Activated CD4-positive, alpha-beta memory T cell treated with anti-CD3 and anti-CD28 coated beads for 36 hours (primary cell): ENCODE measurements at places on chromosomes 5 and 9.

DNA sequence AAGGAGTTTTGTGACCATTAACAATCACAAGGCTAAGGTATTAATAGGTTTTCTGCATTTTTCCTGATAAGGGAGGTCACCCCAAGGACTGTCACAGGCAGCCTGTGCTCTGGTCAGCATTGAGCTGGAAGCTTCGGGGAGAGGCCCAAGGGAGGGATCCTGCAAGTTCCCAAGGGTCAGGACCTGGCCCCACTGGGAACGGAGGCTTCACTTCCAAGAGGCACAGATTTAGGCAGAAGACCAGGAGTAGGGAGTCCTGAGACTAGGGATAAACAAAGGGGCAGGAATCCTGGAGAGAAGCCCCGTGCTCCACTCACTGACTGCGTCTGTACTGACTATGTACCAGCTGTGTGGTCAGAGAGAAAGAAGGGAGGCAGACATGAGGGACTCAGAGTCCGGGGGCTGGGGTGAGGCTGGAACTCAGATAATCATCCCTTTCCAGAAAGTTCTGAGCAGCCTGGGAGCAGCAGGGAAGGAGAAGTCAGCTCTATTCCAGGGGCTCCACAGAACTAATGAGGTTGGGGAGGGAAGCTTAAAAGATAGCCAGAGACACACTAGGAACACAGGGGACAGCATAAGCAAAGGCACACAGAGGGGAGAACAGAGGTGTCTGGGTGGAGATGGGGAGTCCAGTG, 37.8 kb downstream of the B4GALT1 start:
- H3K4me3 ChIP-seq, result no peak overlapping the region
- peak; percentile 5 for DNase-seq
- H3K4me1 ChIP-seq, result peaks cover 52% of the 10 kb centered on the region
- no peak overlapping the region for H3K27ac ChIP-seq
- H3K36me3 ChIP-seq, result peaks cover 57% of the 10 kb centered on the region

DNA sequence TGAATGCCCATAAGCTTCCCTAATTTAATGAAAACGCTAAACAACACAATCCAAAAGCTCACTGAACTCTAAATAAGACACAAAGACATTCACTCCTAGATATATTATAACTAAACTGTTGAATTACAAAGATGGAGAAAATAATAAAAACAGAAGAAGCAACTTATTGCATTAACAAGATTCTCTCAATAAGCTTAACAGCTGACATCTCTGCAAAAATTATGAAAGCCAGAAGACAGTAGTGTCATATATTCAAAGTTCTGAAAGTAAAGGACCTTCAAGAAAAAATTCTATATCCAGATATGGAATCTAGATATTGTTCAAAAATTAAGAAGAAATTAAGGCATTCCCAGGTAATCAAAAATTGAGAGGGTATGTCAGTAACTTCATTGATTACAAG, 957.8 kb upstream of the TYRP1 start:
- DNase-seq, result no peak
- no peak overlapping the region for H3K4me3 ChIP-seq
- no peaks in the 10 kb centered on the region for H3K4me1 ChIP-seq
- H3K36me3 ChIP-seq, result no peaks in the 10 kb centered on the region
- H3K27ac ChIP-seq, result no peak overlapping the region
- no peaks in the 10 kb centered on the region for H3K27me3 ChIP-seq

DNA sequence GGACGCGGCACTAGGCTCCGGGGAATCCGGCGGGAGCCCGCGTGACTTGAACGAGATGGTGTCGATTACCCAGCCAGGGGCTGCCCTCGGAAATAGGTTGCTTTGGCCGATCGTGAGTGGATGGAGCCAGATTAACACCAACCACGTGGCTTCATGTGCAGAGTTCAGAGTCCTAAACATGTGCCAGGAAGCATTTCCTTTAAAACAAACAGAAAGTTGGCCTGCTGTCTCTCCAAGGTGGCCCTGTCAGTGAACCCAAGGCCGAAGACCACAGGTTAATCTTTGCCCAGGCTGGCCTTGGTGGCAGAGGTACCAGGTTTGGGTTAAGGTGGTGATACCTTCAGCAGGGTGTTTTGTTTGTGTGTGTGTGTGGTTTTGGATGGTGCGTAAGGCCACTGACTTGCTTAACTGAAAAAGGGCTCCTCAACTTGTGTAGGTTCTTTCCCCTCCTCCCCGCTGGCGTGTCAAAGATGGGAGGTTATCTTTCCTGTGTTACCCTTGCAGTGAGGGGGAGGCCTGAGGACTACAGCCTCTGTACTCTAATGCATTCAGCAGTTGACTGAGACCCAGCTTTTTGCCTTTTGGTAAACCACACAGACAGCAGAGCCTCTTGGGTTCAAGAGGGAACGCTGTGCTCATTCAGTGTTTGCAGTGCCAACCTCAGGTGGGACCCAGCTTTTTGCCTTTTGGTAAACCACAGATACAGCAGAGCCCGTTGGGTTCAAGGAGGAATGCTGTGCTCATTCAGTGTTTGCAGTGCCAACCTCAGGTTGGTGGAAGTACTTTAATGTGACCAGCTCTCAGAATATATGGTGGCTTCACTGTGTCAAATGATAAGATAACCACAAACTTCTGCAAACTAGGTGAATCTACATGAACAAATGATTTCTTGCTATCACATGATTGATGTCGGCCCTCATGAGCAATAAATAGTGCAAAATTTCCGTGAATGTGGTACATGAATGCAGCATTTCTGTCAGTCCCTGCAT, 1.4 kb downstream of the IQGAP2 start:
- H3K36me3 ChIP-seq, result peaks cover 11% of the 10 kb centered on the region
- no peaks in the 10 kb centered on the region for H3K27me3 ChIP-seq
- peak overlapping the region; percentile 98 for H3K27ac ChIP-seq
- H3K4me1 ChIP-seq, result peaks cover 57% of the 10 kb centered on the region
- peak; percentile 90 for DNase-seq

- H3K4me1 ChIP-seq, result no peaks in the 10 kb centered on the region
- H3K36me3 ChIP-seq, result no peaks in the 10 kb centered on the region
- peaks cover 3% of the 10 kb centered on the region for H3K27me3 ChIP-seq
- no peak for DNase-seq
These were observed 398.1 kb downstream of the EBF1 start for GRCh38 chr5:158701406-158702177.

GRCh38 chr9:94140791-94141790, 56.8 kb downstream of the PTPDC1 start:
- H3K27ac ChIP-seq, result no peak overlapping the region
- no peak overlapping the region for H3K4me3 ChIP-seq

- H3K36me3 ChIP-seq, result peaks cover 12% of the 10 kb centered on the region
- H3K4me3 ChIP-seq, result no peak overlapping the region
- no peak overlapping the region for H3K27ac ChIP-seq
- H3K4me1 ChIP-seq, result peaks cover 56% of the 10 kb centered on the region
- H3K27me3 ChIP-seq, result no peaks in the 10 kb centered on the region
These were observed 51.5 kb downstream of the C9orf152 start for GRCh38 chr9:110156416-110156815.

GRCh38 chr5:171673328-171673727, 112.3 kb upstream of the SMIM23 start:
- no peaks in the 10 kb centered on the region for H3K4me1 ChIP-seq
- no peak for DNase-seq
- no peak overlapping the region for H3K4me3 ChIP-seq
- H3K36me3 ChIP-seq, result no peaks in the 10 kb centered on the region
- no peak overlapping the region for H3K27ac ChIP-seq

- H3K27ac ChIP-seq, result no peak overlapping the region
- H3K4me3 ChIP-seq, result no peak overlapping the region
- peaks cover 10% of the 10 kb centered on the region for H3K27me3 ChIP-seq
- peaks cover 17% of the 10 kb centered on the region for H3K4me1 ChIP-seq
- peaks cover 4% of the 10 kb centered on the region for H3K36me3 ChIP-seq
These were observed 4.0 kb upstream of the RAD23B start for GRCh38 chr9:107279086-107279485.

DNA sequence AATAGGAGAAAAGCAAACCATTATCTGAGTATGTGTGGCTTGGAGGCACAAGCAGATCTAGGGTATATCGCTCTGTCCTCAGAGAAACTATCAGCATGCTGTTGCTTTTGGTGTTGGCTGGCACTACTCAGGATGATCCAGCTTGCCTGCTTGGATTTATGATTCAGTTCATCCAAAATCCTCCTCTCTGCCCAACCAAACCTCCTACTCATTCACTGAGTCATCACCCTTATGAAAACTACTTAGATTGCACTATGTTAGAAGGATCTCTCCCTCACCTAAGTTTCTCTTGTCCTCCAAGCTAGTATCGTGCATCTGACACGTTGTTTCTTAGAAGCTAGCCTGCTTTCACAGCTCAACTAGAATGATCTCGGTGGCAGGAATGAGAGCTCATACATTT, 14.2 kb upstream of the ZBED3 start:
- H3K27me3 ChIP-seq, result no peaks in the 10 kb centered on the region
- DNase-seq, result no peak
- H3K27ac ChIP-seq, result no peak overlapping the region
- H3K4me1 ChIP-seq, result peaks cover 4% of the 10 kb centered on the region

DNA sequence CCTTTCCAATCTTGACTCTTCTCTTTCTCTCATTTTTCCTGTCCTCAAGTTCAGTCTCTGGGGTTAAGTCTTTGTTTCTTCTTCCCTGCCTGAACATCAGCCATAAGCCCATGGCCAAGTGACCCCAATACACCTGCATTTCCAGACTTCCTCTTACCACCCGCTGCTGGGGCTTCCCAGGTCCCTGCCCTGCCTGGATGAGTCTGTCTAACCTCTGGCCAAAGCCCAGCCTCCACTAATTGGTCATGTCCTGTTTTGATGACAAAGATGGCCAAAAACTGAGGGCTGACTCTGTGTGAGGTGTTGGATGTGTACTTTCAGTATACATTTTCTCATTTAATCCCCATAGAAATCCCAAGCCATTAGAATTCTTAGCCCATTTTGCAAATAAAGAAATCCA, 47.3 kb downstream of the SH3TC2 start:
- H3K27me3 ChIP-seq, result peaks cover 8% of the 10 kb centered on the region
- no peak overlapping the region for H3K27ac ChIP-seq
- no peaks in the 10 kb centered on the region for H3K36me3 ChIP-seq
- no peak for DNase-seq
- no peak overlapping the region for H3K4me3 ChIP-seq

DNA sequence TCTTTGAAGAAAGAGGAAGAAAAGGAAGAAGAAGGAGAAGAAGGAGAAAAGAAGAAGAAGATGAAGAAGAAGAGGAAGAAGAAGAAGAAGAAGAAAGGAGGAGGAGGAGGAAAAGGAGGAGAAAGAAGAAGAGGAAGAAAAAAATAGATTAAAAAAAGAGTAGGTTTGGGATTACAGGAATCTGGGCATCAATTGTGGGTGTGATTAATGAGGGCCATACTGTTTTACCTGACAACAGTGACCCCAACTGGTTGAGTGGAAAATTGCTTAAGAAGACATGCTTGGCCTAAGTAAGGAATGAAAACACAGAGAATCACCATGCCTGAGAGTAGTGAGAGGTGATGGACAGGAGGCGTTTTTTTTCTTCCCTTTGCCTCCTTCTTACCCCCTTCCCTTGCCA, 114.6 kb downstream of the FAM170A start:
- no peak overlapping the region for H3K27ac ChIP-seq
- no peaks in the 10 kb centered on the region for H3K4me1 ChIP-seq
- DNase-seq, result no peak
- H3K36me3 ChIP-seq, result no peaks in the 10 kb centered on the region
- H3K4me3 ChIP-seq, result no peak overlapping the region

- peaks cover 49% of the 10 kb centered on the region for H3K4me1 ChIP-seq
- peaks cover 21% of the 10 kb centered on the region for H3K36me3 ChIP-seq
- peak; percentile 39 for DNase-seq
- H3K27ac ChIP-seq, result no peak overlapping the region
- H3K4me3 ChIP-seq, result no peak overlapping the region
- no peaks in the 10 kb centered on the region for H3K27me3 ChIP-seq
These were observed 75.0 kb downstream of the TTC39B start for GRCh38 chr9:15231788-15232635.

- peak; percentile 35 for DNase-seq
- H3K27ac ChIP-seq, result no peak overlapping the region
- no peaks in the 10 kb centered on the region for H3K36me3 ChIP-seq
- H3K27me3 ChIP-seq, result peaks cover 6% of the 10 kb centered on the region
- peaks cover 2% of the 10 kb centered on the region for H3K4me1 ChIP-seq
These were observed 11.7 kb upstream of the EXOSC2 start for GRCh38 chr9:130681769-130682420.

DNA sequence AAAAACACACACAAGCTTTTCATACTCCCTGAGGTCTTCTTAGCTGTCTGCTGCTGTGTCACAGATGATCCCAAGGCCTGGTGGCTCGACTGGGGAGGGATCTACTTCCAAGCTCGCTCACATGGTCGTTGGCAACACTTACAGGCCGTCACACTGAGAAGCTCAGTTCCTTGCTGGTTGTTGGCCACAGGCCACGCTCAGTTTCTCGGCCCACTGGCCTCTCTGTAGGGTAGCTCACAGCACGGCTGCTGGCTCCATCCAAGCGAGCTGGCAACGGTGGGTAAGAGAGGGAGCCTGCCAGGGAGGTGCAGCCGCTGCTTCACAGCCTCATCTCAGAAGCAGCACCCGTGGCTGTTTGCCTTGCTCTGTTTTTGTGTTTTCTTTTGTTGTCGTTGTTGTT, 43.8 kb upstream of the GFPT2 start:
- no peak overlapping the region for H3K4me3 ChIP-seq
- H3K27ac ChIP-seq, result no peak overlapping the region
- no peak for DNase-seq
- no peaks in the 10 kb centered on the region for H3K4me1 ChIP-seq
- H3K36me3 ChIP-seq, result no peaks in the 10 kb centered on the region

DNA sequence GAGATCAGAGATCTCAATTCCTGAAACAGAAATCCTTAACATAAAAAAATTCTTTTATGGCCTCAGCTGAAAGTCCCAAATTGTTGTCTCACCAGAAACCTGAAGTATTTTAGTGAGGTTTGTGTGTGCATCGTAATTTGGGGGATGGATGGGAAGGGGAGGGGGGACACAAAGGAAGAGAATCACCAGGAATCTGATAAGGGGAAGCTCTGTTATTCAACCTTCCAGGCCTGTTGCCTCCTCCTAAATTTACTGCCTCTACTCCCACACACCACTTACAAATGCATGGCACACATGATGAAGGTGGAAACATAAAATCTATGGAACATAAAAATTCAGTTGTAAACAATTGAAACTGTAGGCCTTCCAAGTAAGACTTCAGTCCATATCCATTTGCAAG, 97.7 kb downstream of the NPR3 start:
- H3K36me3 ChIP-seq, result no peaks in the 10 kb centered on the region
- no peak overlapping the region for H3K4me3 ChIP-seq
- no peaks in the 10 kb centered on the region for H3K27me3 ChIP-seq
- no peaks in the 10 kb centered on the region for H3K4me1 ChIP-seq
- no peak for DNase-seq
- no peak overlapping the region for H3K27ac ChIP-seq
